ENCODE measurements at places on chromosomes 7 and 10.

- no peak for DNase-seq
These were observed 38.3 kb downstream of the CFAP58 start for GRCh38 chr10:104391969-104392296.

DNA sequence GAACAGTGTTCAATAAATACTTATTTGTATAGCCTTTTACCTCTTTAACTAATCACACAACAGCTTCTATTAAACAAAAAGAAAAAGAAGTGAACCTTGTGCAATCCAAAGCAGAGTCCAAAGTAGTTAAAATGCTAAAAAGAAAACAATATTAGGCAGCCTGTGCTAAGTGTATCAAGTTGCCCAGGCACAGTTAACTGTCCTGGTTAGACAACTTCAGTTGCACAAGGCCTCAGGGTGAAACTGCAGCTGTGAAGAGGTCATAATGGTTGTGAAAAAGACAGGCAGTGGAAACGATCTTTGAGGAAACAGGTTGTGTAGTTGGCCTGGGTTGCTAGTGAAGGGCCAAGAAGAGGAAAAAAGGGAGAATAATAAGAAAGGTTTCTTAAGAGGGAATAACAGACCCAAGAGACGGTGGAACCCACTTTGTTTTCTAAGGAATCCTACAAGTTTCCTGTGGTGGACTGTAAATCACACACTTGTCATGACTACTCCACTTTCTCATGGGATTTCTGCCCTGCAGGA is 6.0 kb upstream of the CROT start:
- no peak for DNase-seq

DNA sequence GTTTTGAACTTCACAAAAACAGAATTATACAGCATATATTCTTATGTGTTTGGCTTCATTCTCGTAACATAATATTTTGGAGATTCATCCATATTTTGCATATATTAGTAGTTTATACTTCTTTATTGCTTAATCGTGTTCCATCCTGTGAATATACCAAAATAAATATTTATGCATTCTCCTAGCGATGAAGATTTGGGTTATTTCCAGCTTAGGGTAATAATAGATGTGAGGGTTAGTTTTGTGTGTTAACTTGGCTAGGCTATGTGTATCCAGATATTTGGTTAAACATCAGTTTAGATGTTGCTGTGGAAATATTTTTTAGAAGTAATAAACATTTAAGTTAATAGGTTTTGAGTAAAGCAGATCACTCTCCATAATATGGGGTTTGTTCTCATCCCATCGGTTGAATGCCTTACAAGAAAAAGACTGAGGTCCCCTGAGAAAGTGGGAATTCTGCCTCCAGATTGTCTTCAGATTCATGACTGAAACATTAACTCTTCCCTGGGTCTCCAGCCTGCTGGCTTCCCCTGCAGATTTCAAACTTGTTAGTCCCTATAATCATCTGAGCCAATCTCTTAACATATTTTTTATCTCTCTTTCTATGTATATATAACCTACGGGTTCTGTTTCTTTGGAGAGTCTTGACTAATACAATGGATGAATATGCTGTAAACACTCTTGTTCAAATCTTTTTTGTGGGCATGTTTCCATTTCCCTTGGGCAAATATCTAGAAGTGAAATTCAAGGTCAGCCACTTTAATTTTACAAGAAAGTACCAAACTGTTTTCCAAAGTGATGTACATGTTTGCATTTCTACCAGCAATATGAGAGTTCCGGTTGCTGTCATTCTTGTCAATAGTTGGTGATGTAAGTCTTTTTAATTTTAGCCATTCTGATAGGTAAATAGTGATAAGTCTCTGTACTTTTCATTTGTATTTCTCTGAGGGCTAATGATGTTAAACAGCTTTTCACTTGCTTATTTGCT is 48.7 kb downstream of the PDK4 start:
- no peak for DNase-seq

DNA sequence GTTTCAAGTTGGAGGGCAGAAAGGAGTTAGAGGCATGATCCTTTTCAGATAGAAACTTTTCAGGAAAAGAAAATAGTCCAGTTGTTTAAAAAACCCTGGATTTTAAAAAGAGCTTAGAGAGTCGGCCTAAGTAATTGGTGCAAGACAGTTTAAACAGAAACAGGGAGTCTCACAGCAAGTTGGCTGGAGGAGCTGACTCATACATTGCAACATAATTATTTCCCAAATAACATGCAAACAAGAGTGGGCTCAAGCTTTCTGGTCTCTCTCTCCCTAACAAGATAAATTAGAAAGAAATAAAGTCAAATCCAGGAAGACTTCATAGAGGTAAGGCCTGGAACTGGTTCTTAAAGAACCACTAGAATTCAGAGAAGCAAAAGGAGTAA is 100.3 kb upstream of the AGBL3 start:
- DNase-seq, result no peak

GRCh38 chr7:139913021-139913844 is 84.2 kb downstream of the TBXAS1 start:
- no peak for DNase-seq

GRCh38 chr7:11506417-11506816 is 325.6 kb downstream of the THSD7A start:
- DNase-seq, result no peak

GRCh38 chr7:150972023-150972468 is 6.1 kb downstream of the KCNH2 start:
- no peak for DNase-seq

GRCh38 chr7:13420726-13421125 is 568.7 kb downstream of the ETV1 start:
- no peak for DNase-seq

- no peak for DNase-seq
These were observed 250.3 kb downstream of the PTEN start for GRCh38 chr10:88113657-88114272.

DNA sequence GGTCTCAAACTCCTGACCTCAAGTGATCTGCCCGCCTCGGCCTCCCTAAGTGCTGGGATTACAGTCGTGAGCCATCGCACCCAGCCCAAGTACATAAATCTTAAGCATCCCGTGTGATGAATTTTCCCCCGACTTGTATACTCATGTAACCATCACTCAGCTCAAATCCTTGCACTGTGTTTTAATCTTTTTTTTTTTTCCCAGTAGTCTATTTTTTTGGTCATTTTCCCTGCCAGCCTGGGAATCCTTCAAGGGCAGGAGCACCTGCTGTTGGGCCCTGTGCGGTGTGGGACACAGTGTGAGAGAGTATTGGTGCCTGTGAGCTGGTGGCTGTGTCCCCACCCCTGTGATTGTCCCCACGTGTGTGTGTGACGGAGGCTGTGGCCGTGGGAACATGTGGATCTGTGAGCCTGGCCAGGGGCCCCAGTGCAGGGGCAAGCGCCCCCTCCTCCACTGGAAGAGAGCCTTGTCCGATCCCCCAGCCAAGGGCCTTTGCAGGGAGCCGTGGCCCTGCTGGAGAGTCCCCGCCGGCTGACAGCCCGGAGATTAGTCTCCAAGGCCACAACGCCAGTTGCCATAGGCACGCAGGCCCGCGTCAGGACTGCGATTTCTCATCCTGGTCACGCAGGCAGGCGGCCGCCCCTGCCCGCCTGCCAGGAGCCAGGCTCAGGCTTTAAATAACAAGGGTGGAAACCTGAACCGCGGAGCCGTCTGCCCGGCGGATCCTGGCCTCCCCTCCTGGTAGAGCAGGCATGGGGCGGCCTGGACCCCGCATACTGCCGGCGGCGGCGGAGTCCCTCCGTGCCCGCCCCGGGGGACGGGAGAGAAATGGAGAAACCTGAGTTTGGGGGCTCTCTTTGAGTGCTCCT is 26.5 kb downstream of the GTF2IRD1 start:
- peak; percentile 40 for DNase-seq

GRCh38 chr10:30915146-30915545 is 116.5 kb downstream of the ZNF438 start:
- DNase-seq, result no peak

DNA sequence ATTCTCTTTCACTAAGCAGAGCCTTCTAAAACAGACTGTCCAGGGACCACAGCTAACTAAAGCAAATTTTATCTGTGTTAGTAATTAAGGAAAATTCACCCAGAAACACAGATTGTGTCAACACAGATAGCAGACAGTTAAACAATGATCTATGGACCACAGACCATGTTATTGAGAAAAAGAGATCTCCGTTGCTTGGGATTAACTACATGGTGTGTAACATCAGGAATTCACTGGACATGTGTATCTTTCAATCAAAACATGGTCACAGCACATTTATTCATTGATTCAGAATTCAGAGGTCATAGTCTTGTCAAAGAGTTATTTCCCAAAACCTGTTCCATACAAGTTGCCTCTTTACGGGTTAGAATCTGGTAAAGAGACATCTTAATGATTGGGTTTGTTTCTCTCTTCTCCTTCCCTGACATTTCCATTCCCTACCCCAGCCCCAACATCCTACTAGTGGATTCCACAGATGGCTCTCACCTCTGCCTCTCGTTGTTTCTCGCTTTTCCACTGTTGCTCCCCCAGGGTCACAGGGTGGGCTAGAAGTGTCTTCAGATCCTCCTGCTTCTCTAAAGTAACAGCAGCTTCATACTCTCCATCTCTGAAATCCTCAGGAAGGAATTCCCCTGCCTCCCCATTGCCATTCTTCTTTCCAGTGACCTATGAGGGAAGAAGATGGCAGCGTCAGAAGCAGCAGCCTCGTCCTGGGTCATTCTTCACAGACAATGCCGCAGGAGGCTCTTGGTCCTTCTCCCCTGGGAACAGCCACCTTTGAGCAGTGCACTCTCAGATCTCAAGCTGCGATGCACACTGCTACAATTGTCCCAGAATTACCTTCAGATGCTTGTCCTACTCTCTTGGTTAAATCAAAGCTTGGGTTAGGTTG is 958 bp downstream of the ANKRD1 start:
- no peak for DNase-seq

Measured in NCI-H187 (cell line).